Lung (tissue), 17 donors: ENCODE measurements at places on chromosomes 4 and X.

DNA sequence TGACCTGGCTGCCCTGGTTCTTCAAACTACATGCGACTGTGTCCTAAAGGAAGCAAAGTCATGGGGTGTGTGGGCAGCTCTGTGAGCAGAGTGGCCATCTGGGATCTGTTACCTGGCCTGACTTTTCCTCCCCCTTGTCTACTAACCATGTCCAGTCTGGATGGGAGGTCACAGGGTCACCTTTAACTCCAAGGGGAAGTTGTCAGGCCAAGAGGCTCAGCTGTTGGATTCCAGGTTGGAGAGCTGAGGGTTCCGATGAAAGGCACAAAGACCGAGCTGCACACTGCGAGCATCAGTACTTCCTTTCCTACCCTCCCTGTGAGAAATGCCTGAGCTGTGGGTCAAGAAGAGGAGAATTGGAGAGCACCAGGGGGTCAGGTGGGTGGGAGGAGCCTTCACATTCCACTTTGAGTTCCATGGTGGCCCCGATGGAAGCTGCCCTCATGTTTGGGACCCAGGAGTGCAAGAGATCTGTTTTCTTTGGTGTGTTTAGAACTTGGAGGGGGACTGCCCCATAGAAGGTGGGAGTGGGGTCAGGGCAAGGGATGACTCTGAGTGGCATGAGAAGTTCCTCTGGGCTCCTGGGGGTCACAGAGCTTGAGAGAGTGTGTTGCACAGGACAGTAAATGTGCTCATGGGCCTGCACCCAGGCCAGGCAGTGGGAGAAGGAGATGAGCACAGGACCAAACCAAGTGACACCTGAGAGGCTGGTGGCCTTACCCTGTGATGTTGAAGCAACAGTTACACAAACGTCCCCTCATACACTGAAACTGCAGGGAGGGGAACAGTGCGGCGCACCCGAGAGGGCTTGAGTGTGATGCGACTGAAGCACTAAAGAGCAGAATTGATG is 36.2 kb downstream of the RGS12 start:
- DNase-seq: no peak

DNA sequence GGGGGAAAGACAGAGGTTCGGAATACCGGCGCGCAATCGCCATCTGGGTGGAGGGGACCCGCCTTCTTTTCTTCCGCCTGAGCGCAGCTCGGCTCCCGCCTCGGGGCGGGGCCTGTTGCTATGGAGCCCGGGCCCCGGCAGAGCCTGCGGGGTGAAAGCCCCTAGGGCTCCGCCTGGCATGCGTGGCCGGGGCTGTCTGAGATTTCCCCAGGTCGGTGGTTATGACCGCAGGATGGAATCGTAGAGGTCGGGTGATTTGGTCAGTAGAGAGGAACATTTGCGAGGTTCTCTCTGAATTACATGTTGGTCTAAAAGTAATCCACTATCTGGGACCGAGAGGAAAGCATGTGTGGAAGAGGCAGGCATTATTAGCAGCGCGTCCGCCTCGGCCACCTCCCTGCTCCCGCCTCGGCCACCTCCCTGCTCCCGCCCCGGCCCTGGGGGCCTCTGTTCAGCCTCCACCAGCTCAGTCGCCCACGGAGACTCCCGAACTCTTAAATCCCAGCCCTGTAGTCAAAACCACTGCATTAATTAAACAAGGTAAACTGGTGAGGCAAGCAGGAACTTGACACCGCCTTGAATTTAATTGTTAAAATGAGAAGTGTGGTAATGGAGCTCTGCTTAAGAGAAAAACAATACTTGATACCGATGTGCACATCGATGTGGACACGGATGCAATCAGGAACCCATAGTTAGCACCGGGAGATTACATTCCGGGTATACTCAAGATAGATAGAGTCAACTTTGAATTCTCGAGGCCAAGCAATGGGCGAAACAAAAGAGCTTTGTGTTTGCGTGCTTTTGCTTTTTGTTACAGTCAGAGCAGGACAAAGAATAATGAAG is 45.2 kb downstream of the TRIM2 start:
- peak; percentile 91 for DNase-seq

DNA sequence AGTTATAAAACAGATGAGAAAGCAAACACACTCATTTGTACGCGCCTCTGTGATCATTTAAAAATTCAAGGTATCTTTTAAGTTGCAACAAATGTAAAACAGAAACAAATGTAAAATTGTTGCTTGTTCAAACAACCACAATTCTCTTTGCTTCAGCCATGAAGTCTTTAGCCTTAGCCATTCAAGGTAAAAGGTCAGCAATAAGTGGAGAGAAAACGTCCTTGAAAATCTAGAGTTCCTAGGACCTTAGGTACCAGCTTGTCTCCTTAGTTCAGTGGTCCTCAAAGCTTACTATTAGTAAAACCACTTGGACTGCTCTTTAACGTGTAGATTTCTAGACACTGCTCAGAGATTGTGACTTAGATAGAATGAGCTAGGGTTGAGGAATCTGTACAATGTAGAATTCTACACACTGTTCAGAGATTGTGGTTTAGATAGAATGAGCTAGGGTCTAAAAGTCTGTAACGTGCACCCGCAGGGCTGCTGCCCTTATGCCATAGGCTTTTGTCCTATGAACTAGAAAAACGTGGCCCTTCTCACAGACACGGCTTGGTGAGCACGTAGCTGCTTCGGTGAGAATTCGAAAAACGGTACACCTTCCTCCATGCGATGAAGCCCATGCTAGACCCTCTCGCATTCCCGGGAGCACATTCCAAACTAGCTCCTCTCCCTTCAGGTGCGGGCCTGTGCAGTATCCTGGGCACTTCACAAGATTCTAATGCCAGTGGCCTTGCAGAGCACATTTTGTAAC is 1.7 kb downstream of the PLAC8 start:
- DNase-seq: no peak

DNA sequence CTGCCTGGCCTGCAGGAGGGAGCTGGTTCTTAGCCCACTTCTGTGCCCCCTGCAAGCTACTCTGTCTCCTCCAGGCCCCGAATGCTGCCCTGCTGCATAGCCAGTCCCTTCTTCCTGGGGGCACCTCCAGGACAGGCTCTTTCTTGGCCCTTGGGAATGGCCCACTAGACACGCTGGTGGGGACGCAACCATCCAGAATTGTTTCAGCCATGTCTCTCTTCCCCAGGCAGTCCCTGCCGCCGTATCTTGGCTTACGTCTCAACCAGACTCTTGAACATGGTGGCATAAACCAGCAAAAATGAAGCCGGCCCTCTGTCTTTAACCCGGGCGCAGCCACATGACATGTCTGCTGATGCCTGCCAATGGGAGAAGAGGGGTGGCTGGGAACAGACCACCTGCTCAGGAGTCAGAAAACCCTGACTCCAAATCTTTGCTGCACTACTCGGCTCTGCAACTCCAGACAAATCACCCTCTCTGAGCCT is 9.0 kb downstream of the LRPAP1 start:
- no peak for DNase-seq

GRCh38 chr4:149120331-149121022 is 678.3 kb upstream of the NR3C2 start:
- no peak for DNase-seq

DNA sequence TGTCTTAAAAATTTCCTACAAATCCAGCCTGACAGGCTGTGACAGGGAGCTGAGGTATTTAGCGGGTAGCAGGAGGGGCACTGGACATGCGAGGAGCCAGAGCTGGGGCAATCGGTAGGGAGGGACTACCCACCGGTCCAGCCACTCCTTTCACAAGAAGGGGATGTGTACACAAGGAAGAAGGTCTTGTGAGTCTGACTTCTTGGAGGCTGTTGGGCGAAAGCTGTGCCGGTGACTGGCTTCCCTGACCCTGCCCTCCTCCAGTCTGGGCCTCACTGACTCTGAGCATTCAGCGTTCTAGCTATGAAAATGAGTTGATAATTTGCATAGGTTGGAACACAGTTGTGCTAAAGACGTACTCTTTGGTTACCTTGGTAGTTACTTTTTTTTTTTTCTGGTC is 12.7 kb upstream of the CXCL8 start:
- DNase-seq: peak; percentile 18

DNA sequence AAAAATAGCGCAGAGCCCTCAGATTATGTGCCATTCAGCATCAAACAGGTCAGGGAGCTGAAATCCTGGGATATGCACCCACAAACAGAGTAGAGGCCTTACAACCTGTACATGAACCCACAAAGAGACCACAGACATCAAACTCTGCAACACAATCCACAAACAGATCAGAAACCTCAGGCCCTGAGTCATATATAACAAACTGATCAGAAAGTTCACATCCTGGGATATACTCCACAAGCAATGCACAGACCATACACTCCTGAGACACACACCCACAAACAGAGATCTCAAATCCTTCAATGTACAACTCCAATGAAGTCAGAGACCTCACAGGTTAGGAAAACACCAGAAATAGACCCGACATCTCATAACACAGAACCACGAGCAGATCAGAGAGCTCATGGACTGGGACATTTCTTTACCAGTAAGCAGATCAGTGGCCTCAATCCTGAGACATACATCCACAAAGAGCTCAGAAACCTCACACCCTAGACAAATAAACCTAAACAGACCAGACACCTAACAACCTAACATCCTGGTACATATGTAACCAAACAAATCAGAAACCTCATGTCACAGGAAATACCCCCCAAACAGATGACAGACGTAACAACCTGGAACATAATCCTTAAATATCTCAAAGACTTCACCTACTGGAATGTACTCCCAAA is 24.2 kb downstream of the SUV39H1 start:
- DNase-seq: no peak

DNA sequence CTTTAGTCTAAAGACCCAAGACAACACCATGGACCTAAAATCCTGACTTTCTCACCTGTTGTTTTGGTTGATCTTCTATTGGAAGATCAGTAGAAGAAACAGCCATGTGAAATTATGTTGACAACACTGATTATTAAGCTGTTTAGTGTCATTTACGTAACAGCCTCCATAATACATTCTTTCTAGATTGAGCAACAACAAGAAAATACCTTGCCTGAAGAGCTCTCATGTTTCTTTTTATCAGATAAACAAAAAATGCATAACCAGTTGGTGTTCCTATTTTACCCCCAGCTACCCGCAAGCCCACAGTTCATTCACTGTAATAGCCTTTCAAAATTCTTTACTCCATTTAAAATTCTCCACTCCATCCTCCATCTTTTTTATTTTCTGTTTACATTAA is 20.5 kb downstream of the GPC4 start:
- no peak for DNase-seq

- DNase-seq: no peak
These were observed 31.8 kb downstream of the HPGD start for GRCh38 chr4:174490451-174490961.

DNA sequence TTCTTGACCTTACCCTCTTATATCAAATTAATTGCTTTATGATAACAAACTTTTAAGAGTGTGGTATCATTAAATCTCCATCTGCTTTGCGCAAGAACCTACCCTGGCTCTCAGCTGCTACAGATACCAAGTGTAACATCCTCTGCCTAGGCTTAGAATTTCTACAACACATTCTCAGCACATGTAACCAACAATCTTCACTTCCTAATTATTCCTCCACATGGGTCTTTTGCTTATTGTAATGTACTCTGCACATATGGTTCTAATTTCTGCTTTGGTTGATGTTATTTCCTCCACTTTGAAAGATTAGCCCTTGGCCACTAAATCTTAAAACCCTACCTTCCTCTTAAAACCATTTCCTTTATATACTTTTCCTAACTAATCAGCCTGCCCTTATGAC is 242.4 kb downstream of the ARHGAP24 start:
- peak; percentile 9 for DNase-seq

- no peak for DNase-seq
These were observed 413.8 kb downstream of the GBA3 start for GRCh38 chr4:23106516-23106915.

- DNase-seq: peak; percentile 38
These were observed 373 bp downstream of the ELOVL6 start for GRCh38 chr4:110198049-110198434.

DNA sequence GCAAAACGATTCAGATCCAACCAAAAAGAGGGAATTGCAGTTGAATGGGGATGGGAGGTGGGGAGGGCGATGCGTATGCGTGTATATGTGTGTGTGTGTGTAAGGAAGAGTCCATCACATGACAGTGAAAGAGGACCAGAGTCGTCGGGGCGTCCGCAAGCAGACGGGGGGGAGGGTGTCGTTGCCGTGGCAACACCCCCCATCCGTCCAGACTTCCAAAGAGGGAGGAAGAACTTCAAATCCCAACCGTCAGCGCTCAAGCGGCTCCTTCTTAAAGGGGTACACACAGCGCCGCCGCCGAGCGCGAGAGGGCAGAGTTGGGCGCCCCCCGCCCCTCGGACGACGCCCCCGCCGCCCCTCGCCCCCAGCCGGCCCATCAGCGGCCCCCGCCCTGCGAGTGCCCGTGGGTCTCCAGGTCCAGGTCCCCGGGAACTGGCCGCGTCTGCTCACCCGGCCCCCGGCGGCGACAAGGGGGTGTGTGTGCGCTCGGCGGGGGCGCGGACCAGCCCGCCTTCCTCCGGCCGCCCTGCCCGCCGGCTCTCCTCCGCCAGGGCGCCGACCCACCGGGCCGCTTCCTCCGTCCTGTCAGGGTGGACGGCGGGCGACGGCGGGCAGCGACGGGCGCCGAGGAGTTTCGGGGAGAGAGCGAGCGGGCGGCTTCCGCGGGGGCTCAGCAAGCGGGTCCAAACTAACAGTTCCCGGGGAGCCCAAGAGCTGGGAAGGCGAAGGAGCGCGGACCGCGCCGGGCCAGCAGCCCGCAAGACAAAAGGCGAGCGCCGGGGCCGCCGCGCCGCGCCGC is 685 bp downstream of the LCORL start:
- peak; percentile 91 for DNase-seq

GRCh38 chr4:113339430-113339813 is 290.0 kb downstream of the ANK2 start:
- DNase-seq: peak; percentile 46

GRCh38 chrX:8879750-8880149 is 78.6 kb upstream of the FAM9A start:
- DNase-seq: no peak

DNA sequence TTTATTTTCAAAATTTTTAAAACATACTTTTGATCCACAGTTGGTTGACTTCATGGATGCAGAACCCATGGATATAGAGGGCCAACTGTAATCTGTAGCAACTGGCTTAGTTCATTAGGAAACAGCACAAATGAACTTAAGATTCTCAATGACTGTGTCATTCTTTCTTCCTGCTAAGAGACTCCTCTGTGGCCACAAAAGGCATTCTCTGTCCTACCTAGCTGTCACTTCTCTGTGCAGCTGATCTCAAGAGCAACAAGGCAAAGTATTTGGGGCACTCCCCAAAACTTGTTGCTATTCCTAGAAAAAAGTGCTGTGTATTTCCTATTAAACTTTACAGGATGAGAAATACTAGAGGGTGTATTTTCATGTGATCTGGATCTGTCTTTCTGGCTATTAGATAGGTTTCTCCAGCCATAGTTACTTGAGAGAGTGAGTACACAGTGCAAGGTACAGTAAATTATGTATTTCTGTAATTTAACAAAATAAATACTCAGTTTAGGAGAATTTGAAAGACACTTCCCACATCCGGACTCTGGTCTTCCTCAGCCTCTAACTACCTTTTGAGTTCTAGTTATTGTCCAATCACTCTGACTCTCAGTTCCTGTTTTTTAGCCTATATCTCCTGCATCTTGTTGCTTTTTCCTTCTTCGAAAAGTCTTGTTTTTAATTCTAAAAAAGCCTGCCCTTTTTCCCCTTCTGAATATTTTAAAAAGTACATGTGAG is 21.8 kb downstream of the TLR2 start:
- DNase-seq: no peak

- DNase-seq: no peak
These were observed 243.0 kb upstream of the TEX13A start for GRCh38 chrX:105463473-105463872.
